ENCODE measurements at places on chromosomes 11 and 22.
A peak's percentile ranks its signal among the peaks of the same experiment; 100 is the strongest.

DNA sequence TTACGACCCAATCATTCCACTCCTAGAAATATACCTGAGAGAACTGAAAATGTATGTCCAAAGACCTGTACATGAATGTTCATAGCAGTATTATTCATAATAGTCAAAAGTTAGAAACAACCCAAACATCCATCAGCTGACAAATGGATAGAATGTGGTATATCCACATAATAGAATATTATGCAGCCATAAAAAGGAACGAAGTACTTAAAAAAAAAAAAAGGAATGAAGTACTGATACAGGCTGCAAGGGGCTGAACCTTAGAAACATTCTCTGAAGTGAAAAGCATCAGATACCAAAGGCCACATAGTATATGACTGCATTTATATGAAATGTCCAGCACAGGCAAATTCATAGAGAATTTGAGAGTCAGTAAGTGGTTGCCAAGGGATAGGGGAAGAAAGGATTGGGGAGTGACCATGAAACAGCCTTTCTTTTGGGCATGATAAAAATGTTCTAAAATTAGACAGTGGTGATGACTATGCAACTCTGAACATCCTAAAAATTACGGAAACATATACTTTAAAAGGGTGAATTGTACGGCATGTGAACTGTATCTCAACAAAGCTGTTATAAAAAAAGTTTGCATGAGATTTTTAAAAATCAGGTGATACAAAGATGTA lies 1.8 kb downstream of the TPST2 start:
- no peak for DNase-seq
- H3K27ac ChIP-seq = peak overlapping the region; percentile 89
- peak overlapping the region; percentile 89 for H3K4me3 ChIP-seq

GRCh38 chr22:42194104-42194851 lies 63.7 kb upstream of the CYP2D6 start:
- H3K4me3 ChIP-seq = no peak overlapping the region
- H3K36me3 ChIP-seq = peaks cover 3% of the 10 kb centered on the region
- peaks cover 60% of the 10 kb centered on the region for H3K4me1 ChIP-seq

GRCh38 chr11:11192541-11192940 lies 160.5 kb downstream of the CSNK2A3 start:
- peaks cover 3% of the 10 kb centered on the region for H3K27me3 ChIP-seq
- no peak overlapping the region for H3K27ac ChIP-seq
- H3K4me3 ChIP-seq = no peak overlapping the region
- no peak for DNase-seq
- H3K4me1 ChIP-seq = no peaks in the 10 kb centered on the region

DNA sequence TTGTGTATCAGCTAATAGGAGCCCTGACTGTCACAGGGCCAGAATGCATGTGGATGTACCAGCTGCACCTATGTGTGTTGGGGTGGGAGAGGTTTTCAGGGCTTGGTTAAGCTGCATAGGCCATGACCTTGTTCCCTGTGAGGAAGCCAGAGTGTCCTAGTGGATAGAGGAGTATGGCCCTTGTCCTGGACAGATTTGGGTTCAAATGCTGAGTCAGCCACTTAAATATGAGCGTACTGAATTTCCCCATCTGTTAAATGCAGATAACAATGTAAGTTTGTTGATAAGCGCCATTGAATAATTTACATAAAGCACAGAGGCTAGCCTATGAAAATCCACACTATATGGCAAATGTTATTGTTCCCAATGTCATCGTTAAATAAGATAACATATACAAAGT lies 74.4 kb downstream of the PANX1 start:
- H3K4me3 ChIP-seq = no peak overlapping the region
- H3K4me1 ChIP-seq = no peaks in the 10 kb centered on the region
- no peak for DNase-seq
- peaks cover 5% of the 10 kb centered on the region for H3K27me3 ChIP-seq

DNA sequence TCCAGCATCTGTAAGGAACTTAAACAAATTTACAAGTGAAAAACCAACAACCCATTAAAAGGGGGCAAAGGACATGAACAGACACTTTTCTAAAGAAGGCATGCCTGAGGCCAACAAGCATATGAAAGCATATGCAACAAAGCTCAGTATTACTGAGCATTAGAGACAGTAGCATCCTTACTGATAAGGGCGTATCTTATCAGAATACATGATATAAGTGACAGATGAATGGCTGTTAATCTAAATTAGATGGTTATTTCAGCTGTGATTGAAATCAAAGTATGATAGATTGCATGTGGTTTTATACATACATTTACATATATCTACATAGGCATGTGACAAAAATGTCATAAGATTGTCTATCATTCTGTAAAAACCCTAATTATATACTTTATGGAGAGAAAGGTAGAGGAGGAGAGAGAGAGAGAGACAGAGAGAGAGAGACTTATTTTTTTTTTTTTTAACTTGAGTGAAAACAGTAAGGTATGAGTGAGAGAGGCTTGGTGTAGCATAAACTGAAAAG lies 1240.7 kb downstream of the FAM181B start:
- H3K27ac ChIP-seq = no peak overlapping the region
- H3K4me3 ChIP-seq = no peak overlapping the region
- H3K27me3 ChIP-seq = peaks cover under 1% of the 10 kb centered on the region
- H3K36me3 ChIP-seq = no peaks in the 10 kb centered on the region

- no peak overlapping the region for H3K27ac ChIP-seq
- peaks cover 2% of the 10 kb centered on the region for H3K36me3 ChIP-seq
- no peak overlapping the region for H3K4me3 ChIP-seq
- H3K4me1 ChIP-seq = peaks cover 3% of the 10 kb centered on the region
These were observed 20.2 kb upstream of the PATL1 start for GRCh38 chr11:59689015-59689414.

DNA sequence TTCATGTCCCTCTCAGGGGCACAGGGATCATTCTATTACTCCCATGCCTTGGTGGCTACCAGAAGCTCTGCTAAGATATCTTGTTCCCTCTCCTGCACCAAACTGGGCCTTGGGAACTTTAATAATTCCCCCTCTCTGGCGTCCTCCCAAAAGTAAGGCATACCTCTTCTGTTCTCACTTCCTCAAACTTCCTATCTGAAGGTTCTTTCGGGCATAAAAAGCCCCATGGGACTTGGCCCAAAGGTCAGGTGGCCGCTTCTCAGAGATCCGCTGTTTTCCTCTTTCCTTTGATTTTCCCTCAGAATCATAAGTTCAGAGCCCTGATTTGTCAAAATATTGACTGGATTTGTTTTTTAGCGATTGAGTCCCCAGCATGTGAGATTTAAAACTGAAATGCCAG lies 13.0 kb downstream of the POLD3 start:
- H3K4me3 ChIP-seq = no peak overlapping the region
- H3K27ac ChIP-seq = no peak overlapping the region
- H3K4me1 ChIP-seq = no peaks in the 10 kb centered on the region
- H3K36me3 ChIP-seq = peaks cover 26% of the 10 kb centered on the region
- DNase-seq = no peak

GRCh38 chr11:2360081-2360642 lies 16.9 kb upstream of the CD81 start:
- no peak overlapping the region for H3K27ac ChIP-seq
- no peak overlapping the region for H3K4me3 ChIP-seq
- no peaks in the 10 kb centered on the region for H3K27me3 ChIP-seq
- H3K36me3 ChIP-seq = no peaks in the 10 kb centered on the region
- H3K4me1 ChIP-seq = no peaks in the 10 kb centered on the region
- no peak for DNase-seq

GRCh38 chr11:34250732-34251588 lies 106.8 kb downstream of the ABTB2 start:
- peaks cover 7% of the 10 kb centered on the region for H3K27me3 ChIP-seq
- peaks cover 54% of the 10 kb centered on the region for H3K4me1 ChIP-seq
- peak overlapping the region; percentile 45 for H3K4me3 ChIP-seq
- H3K27ac ChIP-seq = no peak overlapping the region

DNA sequence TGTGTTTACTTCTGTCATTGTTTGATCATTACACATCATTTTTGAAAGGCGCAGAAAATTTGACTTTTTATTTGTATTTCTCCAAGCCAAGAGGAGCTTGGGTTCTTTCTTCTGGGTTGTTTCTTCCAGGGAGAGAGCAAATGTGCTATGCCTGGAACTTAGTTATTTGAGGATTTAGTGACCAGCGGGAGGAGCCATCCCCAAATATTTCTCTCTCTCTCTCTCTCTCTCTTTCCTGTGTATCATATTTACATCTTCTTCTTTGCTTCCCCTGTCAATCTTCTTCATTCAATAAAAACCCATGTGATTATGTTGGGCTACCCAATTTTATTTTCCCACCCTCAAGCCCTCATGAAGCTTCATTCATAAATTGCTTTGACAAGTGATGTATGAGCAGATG lies 534.5 kb downstream of the LRRC4C start:
- H3K27ac ChIP-seq = no peak overlapping the region
- DNase-seq = no peak
- no peaks in the 10 kb centered on the region for H3K4me1 ChIP-seq
- no peaks in the 10 kb centered on the region for H3K27me3 ChIP-seq

DNA sequence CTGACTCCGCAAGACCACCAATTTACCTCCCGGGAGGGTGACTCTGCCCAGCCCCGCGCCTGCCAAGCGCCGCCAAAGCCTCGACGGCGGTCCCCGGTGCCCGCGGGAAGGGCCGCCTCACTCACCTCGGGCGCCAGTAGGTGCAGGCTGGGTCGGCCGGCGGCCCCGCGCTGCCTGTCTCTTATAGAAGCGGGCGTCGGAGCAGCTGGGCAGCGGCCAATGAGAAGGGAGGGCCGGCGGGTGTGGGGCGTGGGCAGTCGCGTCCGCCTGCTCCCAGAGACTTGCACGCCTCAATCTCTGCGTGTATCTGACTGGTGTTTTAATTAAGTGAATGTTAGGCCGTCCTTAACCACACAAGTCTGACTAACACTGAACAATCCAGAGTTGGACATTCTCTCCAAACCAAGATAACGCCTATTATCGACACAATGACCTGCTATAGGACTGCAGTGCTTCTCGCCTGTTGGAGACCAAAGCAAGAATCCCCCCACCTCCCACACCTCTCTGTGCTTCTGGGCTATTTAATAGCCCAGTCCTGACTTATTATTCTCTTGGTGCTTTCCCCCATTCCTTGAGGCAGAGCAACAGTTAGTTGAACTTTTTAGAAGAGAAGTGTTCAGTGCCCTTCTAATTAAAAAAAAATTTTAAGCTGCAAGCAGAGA lies at the start of gene TPH1:
Gene TPH1, minus strand, starts transcription at position 154 of the 662 bp plus-strand sequence. CDS start 5,507 bp downstream, outside the sequence.
- H3K27ac ChIP-seq = no peak within 1 kb of the TSS
- DNase-seq = no peak
- H3K4me3 ChIP-seq = no peak within 1 kb of the TSS
- H3K27me3 ChIP-seq = peaks cover 44% of the 10 kb centered on the region
- no peaks in the 10 kb centered on the region for H3K36me3 ChIP-seq
- H3K4me1 ChIP-seq = no peaks in the 10 kb centered on the region

GRCh38 chr11:121909596-121909995 lies 206.4 kb downstream of the BLID start:
- no peak overlapping the region for H3K27ac ChIP-seq
- H3K27me3 ChIP-seq = peaks cover 10% of the 10 kb centered on the region

- no peak overlapping the region for H3K27ac ChIP-seq
- H3K36me3 ChIP-seq = peaks cover 4% of the 10 kb centered on the region
- no peaks in the 10 kb centered on the region for H3K27me3 ChIP-seq
- no peak for DNase-seq
- no peaks in the 10 kb centered on the region for H3K4me1 ChIP-seq
These were observed 155.3 kb downstream of the MIAT start for GRCh38 chr22:26812731-26813130.

- peak; percentile 87 for DNase-seq
- peaks cover 81% of the 10 kb centered on the region for H3K4me1 ChIP-seq
- peaks cover 14% of the 10 kb centered on the region for H3K36me3 ChIP-seq
- peak overlapping the region; percentile 97 for H3K27ac ChIP-seq
- peak overlapping the region; percentile 52 for H3K4me3 ChIP-seq
These were observed 31.5 kb downstream of the PTPRJ start for GRCh38 chr11:48011798-48012391.

DNA sequence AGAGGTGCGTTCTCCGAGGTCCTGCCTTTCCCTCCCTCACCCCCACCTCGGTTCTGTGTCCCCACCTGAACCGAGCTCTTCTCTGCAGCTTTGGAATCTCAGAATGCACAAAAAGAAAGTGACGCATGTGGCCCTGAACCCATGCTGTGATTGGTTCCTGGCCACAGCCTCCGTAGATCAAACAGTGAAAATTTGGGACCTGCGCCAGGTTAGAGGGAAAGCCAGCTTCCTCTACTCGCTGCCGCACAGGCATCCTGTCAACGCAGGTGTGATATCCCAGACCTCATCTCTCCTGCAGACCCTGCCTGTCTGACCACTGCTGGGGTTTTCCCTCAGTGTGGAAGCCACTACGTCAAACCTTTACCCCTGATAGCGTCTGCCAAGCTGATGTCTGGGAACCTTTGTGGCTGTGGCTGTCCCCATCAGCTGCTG lies 13.9 kb downstream of the ACP2 start:
- peak; percentile 54 for DNase-seq
- peak overlapping the region; percentile 56 for H3K27ac ChIP-seq
- H3K4me1 ChIP-seq = peaks cover 20% of the 10 kb centered on the region
- peaks cover 62% of the 10 kb centered on the region for H3K36me3 ChIP-seq
- H3K27me3 ChIP-seq = no peaks in the 10 kb centered on the region
- H3K4me3 ChIP-seq = no peak overlapping the region

All from activated CD8-positive, alpha-beta T cell treated with anti-CD3 and anti-CD28 coated beads for 36 hours (primary cell).